ENCODE measurements at places on chromosomes 2 and 18. TPM values are rescaled to one million over a fixed set of nuclear protein-coding genes. Genes with fewer than 3 reads are reported as not detected.

DNA sequence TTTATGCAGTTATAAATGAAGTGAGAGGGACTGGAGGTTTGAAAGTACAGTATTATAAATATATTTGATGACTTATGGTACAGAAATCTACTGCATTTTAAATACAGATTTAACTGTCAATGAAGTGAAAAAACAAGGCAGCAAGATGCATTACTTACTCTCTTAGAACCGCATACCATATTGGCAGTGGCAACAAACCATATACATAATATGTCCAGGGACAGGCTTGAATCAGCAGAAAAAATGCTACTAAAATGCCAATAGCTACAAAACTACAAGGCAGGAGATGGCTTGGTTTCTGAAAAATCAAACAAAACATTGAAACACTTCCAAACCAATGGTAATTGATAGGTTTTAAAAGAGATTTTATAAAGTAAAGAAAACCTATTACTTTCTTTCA lies 77.2 kb downstream of the PIGN start:
- DNase-seq: no peak

DNA sequence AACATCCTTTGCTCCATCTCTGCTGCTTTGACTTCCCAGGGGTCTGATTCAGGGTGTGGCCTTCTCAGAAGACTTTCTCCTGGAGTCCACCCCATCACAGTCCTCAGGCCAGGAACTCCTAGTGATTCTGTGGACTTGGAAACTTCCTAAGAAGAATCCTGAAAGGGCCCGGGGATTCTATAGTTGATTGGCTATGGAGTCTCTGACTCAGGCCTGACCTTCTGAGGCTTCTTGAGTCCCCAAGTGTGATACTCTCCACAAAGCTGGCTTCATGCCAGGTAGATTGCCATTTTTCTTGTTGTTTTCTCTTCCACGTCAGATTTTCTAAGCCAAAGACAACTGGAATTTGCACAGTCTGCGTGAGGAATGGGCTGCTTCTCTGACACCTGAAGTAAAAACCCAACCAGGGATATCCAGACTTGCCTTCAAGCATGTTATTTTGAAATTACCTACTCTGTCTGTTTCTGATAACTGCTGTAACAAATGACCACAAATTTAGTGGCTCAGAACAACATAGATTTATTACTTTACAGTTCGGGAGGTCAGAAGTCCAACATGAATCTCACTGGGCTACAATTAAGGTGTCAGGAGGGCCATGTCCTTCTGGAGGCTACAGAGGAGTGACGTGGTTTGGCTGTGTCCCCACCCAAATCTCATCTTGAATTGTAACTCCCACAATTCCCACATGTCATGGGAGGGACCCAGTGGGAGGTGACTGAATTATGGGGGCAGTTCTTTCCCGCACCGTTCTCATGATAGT lies 69.3 kb downstream of the ALPK2 start:
- no peak for DNase-seq

DNA sequence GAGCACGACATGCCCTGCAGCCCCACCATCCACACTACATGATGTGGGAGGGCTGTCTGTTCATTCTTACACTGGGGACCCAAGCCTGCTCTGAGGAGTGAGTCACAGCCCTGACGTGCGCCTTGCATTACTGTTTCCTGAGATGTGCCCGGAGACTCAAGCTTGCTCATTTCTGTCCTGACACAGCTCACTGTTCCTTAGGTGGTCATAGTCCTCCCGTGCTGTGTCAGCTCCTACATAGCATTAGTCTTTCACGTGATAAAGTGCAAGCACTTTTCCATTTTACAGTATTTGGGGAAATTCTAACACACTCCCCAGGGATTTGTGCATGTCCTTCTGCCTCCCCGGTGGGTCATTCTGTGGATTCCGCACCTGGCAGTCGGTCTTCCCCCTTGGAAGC lies 46.2 kb upstream of the TRIM43B start:
- DNase-seq: no peak

GRCh38 chr2:40859617-40860016 lies 407.7 kb upstream of the SLC8A1 start:
- DNase-seq: no peak

DNA sequence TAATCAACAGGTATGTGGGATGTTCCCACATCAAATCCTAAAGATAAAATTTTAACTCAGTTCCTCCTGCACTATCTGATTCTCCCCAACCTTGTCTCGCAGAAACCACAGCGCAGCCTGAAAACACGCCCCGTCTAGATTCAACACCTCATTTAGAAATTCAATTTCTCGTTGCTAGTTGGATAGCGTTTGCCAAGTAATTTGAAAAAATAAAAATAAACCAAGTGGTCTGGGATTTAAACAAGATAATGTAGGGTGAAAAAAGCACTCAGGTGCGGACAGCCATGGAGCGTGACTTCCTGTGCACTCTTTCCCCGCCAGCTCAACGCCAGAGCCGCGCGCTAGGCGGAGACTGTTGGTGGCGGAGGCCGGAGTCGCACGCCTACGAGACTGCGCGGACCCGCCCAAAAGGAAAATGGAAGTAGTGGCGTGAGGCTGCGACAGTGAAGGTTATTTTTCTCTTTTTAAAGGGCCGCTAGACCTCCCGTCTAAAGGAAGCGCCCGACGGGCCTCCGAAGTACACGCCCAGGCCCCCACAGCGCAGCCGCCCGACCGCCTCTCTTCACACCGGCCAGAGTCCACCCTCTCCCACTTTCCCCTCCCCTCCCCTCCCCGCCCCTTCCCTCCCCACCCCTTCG lies 615 bp upstream of the CCNT2 start:
- no peak for DNase-seq

DNA sequence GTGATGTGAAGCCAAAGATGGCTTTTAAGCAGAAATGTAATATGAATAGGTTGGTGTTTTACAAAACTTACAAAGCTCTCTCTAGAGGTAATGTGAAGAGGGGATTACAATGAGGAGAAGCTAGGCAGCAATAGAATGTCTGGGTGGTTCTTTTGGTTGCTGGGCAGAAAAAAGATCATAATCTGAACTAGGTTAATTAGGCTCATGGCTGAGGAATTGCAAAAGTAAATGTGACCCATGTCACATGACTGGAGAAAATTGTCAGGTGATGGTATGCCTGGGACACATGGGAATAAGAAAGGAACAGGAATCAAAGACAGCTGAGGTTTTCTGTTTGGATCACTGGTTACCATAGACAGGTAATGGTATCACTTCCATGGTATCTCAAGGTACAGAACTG lies 7.5 kb upstream of the RIT2 start:
- DNase-seq: no peak

- DNase-seq: no peak
These were observed 239.5 kb downstream of the L3MBTL4 start for GRCh38 chr18:6174983-6175745.

DNA sequence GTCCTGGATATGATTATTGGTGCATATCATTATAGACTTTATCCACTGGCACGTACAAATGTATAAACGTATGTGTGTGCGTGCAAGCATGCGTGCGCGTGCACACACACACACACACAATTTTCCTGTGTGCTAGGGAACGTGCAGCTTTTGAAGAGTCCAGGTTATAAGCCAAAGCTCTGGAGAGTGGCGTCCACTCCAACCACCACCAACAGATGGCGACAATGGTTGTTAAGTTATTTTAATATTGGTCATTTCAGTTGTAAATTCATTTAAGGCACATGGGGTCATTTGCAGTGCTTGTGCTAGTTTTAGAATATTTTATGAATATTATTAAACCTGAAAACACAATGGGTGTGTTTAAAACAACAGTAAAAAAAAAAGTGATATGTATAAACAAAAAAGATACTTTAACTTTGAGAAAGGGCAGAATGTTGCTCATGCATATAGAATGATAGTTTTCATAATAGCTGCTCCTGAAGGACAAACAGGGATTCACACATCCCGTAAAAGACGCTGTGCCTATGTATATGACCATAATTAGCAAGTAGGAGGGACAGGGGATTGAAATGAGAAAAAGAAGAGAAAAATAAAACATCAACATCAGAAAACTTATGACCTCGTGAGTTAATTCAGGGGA lies 124.2 kb upstream of the ITGB6 start:
- DNase-seq: peak; percentile 51

DNA sequence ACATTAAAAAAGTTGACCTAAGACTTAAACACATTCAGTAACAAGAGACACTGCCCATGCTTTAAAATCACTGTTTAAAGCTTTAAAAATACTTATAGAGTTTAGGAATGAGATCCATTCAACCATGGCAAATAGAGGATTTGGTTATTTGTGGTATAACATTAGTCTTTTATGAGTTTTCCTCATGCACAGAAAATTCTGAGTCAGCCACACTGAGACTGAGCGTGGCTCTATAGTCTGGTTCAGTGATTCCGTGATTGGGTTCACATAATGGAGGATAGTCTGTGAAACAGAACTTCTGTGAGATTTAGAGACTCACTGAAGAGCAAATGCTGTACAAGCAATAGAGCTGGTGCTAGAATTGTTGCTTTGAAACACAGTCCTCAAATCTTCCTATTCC lies 1502.4 kb upstream of the PIK3C3 start:
- DNase-seq: no peak

Gene COL4A3
- 16.0 TPM for total RNA-seq

DNA sequence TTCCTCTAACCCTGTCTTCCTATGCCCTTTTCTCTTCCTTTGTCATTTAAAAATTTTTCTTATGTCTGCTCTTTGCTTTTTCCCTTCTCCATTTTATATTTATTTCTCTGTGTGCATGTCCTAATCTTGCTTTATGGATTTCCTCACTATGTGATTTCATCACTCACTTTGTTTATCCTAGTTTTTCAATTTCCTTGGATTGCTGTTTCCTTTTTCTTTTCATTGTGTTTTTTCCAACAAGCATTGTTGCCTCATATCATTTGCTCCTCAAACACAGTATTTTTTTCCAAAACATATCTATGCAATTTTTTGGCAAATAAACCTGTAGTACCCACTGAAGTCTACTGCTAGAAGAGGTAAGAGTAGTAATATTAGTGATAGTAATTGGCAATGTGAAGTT lies 67.4 kb upstream of the PNPT1 start:
- DNase-seq: no peak

Gene CFAP210
- 0.23 TPM for total RNA-seq

- no peak for DNase-seq
These were observed 74.2 kb upstream of the L3MBTL4 start for GRCh38 chr18:6488956-6489355.

- DNase-seq: no peak
These were observed 230.0 kb downstream of the LRP1B start for GRCh38 chr2:141900826-141901225.

DNA sequence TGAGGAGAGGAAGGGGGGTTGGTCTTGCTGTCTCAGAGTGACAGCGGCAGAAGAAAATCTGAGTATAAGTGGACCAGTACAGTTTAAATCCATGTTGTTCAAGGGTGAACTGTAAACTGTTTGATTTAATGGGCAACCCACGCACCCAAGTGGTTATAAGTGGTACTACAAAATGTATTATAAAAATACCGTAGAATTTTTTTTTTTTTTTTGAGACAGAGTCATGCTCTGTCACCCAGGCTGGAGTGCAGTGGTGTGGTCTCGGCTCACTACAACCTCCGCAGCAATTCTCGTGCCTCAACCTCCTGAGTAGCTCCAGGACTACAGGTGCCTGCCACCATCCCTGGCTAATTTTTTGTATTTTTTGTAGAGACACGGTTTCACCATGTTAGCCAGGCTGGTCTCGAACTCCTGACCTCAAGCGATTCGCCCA lies 2.1 kb upstream of the CHCHD5 start:
- peak; percentile 33 for DNase-seq

DNA sequence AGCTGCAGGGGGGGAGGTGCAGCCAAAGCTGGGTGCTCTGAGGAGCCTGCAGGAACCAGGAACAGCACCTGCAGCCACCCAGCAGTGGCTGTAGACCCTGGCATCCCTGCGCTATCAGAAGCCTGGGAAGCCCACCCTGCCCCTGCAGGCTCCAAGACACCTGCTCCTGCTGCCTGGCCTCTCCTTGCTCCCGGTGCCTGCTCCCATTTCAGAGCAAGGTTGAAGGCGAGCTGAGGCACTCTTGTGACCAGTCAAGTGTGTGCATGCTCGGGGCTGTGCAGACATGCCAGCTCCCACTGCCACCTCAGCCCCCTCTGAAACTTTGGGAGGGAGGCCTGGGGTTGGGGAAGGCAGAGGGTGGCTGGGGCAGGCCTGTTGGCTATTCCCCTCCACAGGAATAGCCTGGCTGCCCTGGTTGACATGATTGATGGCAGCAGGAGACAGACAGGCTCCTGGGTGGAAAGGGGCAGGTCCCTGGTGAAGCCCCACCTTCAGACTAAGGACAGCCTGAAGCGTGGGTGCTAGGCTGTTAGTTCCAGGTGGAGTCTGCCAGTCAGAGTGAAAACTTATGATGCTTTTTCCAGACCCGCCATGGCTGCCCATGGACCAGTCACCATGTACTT lies 151.4 kb downstream of the MBD5 start:
- DNase-seq: no peak

Gene KCNIP3
- 24.3 TPM for total RNA-seq

GRCh38 chr18:15198116-15198389 lies 450.1 kb downstream of the ANKRD30B start:
- DNase-seq: no peak

Gene GALR1
- total RNA-seq: 0.09 TPM

DNA sequence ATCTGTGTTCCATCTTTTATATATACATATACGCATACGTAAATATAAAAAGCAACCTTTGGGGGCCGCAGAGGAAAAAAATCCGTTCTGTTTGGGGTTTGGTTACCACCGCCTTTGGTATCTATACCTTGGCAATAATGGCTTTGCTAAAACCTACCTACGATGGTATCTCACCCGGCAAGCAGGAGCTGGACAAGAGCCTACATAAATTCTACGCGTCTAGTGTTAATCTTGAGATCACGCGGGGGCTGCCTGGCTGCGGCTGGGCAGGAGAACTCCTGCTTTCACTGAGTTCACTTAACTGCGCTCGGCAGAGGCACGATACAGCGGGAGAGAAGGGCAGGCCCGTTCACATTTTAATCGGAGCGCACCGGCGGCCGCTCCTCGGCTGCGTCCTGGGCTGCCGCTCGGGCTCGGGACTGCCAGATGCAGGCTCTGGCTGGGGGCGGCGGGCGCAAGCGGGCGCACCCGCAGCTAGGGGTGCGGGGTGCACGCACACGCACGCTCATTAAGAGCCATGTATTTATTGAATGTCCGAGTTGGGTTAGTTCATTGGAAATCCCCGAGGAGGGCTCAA lies 1.7 kb upstream of the POU3F3 start:
- DNase-seq: no peak

Gene ARHGAP28
- 11.2 TPM for total RNA-seq

DNA sequence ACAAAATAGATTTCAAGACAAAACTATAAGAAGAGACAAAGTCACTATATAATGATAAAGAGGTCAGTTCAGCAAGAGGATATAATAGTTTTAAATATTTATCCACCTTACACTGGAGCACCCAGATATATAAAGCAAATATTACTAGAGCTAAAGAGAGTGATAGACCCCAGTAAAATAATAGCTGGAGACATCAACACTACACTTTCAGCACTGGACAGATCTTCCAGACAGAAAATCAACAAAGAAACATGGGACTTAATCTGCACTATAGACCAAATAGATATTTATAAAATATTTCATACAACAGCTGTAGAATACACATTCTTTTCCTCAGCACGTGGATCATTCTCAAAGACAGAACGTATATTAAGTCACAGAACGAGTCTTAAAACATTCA lies 86.6 kb downstream of the ATP8B1 start:
- no peak for DNase-seq

- DNase-seq: no peak
These were observed 8.7 kb downstream of the CNRIP1 start for GRCh38 chr2:68311033-68311432.
